Caudate nucleus (tissue), 63 donors: ENCODE measurements at places on chromosomes 3 and 15.

- no peak for DNase-seq
Measured at GRCh38 chr15:90691982-90692773, 25.0 kb upstream of the BLM start.

GRCh38 chr3:188272481-188273372, 118.8 kb downstream of the LPP start:
- no peak for DNase-seq

DNA sequence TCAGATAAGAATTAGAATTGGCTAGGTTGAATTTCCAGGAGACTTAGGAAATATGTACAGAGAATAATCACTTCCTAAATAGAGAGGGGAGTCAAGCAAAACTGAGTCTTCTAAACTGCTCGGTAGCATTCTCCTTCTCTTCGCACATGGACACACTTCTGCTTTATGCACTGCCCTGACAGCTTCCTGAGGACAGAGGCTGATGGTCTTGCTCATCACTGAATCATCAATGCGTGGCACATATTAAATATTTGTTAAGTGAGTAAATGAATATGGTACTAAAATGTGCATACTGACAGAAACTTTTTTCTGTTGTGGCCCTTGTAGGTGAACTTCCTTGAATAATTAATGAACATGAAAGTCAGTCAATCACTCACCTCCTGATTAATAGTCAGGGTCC, 315.5 kb downstream of the FHIT start:
- no peak for DNase-seq

DNA sequence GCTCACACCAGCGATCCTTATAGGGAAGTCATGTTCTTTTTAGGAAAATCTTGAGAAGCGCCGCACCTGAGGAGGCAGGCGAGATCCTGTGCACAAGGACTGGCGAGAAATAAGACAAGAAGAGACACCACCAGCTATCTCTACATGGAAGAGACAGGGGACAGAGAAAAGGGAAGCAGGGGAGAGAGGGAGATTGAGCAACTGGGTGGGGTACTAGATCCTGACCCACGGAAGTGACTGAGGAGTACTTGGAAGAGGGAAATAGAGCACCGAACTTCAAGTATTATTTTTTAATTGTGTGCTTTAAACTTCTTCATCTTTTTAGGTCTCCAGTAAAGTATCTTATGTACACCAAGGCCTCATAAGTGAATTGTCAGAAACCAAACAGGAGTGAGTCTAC, 742.0 kb upstream of the LMCD1 start:
- DNase-seq = no peak

- no peak for DNase-seq
Measured at GRCh38 chr3:14775011-14775410, 43.8 kb upstream of the FGD5 start.

- no peak for DNase-seq
Measured at GRCh38 chr3:129608936-129609590, 2.6 kb upstream of the PLXND1 start.

GRCh38 chr3:56458496-56459103, 9.7 kb downstream of the ERC2 start:
- DNase-seq = no peak

GRCh38 chr3:34260271-34261000, 462.0 kb downstream of the PDCD6IP start:
- no peak for DNase-seq

DNA sequence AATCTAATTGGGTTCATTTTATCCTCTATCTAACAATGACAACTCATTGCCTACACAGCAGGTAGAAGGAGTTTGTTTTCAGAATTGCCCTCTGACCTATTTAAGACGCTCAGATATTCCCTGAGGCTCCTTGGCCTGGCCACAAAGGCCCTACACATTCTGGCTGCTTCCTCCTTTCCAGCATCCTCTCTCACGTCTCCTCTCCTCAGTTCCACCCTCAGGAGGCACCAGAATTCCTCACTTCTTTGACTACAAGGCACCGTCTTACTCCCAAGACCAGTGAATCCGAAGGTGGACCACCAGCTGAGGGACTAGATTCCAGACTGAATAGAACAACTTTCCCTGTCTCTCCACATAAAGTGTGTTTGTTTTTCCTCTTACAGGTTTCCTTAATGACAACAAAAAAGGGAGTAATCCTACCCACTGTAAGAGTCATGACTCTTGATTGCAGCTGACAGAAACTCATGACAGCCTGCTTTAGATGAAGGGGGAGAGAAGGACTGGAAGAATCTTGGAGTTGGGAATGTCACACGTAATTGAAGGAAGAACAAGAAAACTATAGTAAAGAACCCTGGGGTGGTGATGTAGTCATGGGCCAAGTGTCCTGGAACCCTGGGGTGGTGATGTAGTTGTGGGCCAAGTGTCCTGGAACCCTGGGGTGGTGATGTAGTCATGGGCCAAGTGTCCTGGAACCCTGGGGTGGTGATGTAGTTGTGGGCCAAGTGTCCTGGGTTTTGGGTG, 22.0 kb upstream of the MUC20 start:
- no peak for DNase-seq

- no peak for DNase-seq
Measured at GRCh38 chr3:165642761-165643420, 194.3 kb downstream of the BCHE start.

DNA sequence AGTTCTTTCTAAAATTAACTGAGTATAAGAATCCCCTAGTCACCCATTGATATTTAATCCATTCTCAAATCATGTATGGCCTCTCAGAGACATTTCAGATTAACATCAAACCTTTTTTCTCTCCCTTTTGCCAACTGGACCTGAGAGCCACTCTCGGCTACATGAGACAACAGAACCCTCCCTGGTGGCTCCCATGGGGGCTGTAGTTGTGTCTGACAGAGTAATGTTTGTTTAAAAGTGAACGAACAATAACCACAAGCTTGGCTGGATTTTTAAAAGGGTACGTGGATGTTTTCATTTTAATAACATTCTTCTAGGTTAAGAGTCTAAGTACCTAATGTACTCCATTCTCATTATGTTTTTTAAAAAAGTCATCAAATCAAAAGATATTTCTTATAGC, 37.1 kb downstream of the P3H2 start:
- no peak for DNase-seq

DNA sequence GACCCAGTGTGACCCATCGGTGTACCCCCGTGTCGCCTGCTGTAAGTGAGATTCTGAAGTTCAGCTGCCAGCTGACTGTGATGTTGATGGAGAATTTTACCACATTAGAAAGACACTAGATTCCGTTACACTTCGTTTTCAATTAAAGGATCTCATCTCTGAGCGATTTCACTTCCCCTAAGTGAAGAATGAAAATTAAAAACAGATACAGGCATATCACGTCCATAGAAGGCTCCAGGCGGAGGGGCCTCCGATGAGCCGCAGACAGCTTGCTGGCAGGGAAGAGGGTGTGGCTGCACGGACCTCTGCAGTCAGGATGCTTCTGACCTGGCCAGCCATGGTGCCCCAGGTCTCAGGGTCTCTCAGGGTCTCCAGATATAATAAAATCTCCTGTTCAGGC, 6.6 kb upstream of the CPN2 start:
- no peak for DNase-seq

GRCh38 chr3:46372492-46373359, 2.0 kb downstream of the CCR5 start:
- no peak for DNase-seq

- DNase-seq = no peak
Measured at GRCh38 chr15:68391121-68391520, 40.8 kb downstream of the ITGA11 start.

DNA sequence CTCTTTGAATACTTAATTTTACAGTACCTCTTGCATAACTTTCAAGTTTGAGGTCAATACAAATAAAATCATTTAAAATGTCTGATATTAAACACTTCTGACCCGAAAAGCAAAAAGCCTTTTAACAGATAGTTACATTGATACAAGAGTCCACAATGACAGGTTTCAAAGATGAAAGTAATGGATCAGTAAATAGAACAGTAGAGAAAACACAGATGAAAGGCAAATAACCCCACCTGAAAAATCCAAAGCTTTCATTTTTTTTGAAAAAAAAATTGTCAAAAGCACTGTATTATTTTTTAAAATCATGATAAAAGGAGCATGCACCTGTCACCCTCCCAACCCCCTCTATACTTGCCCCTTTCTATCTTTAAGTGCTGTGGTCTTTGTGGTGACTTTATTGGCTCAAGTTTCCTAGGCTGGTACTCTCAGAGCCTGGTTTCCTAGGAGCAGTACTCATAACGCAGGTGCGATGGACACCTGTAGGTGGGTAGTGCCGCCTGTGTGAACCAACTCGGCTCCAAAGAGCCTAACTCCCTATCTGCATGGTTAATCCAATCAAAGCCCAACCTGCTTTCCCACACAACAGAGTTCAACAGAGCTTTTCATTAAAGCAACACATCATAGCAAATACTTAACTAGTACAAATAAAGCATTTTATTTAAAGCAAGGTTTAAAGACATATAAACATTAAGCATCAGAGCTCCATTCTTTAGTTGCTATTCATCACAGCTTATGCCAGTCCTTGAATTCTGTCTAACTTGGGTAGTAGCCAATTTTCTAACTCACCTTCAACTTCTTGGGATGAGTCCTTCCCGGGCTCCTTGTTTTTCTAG, 32.2 kb downstream of the LIPC start:
- no peak for DNase-seq

GRCh38 chr3:195873971-195874370, 34.4 kb downstream of the TNK2 start:
- no peak for DNase-seq

DNA sequence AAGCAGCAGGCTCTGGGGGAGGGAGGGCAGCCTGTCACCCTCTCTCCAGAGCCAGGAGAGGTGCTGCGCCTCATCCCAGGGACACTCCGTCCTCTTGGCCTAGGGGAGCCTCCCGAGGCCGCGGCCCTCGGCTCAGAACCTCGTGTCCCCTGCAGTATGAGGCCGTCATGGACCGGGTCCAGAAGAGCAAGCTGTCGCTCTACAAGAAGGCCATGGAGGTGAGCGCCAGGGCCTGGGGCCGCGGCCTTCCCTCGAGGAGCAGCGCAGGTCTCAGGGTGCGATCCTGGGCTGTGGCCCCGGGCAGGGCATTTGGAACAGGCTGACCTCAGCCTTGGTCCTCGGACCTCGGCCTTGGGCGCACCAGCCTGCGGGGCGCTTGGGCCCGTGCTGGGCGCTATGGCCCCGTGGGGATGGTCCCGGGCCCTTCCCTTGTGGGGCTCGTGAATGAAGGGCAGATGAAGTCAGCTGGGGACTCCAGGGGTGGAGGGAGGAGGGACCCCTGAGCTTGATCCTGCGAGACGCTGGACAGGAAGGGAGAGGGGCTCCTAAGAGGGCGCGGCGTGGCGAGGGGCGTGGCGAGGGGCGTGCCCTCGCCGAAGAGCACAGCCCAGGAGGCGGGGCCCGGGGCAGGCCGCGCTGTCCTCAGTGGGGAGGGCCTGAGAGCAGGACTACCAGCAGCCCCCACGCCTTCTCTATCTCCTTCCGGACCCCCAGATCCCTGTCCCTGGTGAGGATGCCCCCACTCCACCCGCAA, 32.9 kb downstream of the PSTPIP1 start:
- no peak for DNase-seq

DNA sequence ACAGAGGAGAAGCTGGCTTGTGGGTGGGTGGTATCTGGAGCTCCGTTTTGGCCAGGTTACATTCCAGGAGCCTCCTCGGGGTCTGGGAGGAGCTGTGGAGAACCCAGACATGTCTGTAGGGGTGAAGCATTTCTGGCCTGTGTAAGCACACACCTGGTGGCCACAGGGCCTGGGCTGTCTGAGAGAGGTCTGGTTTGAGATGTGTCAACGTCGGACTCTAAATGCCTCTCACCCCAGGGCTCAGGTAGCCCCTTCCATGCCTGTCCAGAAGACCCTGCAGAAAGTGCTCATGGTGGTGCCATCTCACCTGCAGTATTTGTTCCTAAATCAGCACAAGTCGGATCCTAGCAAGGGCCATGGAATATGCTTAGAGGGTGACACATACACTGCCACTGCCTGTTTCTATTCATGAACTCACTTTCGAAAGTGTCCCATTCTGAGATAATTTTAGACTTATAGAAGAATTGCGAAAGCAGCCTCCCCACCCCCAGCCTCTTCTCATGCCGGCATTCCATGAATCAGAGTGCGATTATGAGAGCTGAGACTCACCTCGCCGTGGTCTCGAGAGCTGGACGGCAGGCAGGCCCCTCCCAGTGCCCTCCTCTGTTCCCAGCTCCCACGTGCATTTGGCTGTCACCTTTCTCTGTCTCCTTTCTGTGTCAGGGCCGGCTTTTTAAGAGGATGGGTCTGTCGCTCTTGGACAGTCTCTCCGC, 63.7 kb downstream of the KLF15 start:
- no peak for DNase-seq

DNA sequence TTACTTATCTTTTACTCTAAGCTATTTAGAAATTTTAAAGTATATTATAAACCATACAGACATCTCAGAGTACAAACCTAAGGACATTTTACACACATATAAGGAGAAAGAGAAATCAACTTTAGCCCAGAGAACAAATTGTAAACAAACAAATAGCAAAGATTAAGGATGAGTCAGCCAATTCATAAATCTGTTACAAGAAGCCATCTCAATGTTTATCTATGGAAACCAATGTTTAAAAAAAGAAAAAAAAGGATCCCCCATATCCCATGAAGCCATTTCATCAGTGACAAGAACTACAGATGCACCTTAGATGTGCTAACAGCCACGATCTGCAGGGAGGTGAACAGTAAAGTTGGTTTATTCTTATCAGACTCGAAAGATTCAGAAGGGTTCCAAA, 437.1 kb downstream of the SHQ1 start:
- DNase-seq = no peak

GRCh38 chr3:53074366-53074696, 28.5 kb upstream of the SFMBT1 start:
- DNase-seq = no peak

- no peak for DNase-seq
Measured at GRCh38 chr3:4866866-4867265, 112.4 kb upstream of the BHLHE40 start.

GRCh38 chr3:46576879-46577278, 10.8 kb upstream of the LRRC2 start:
- no peak for DNase-seq

GRCh38 chr3:30813734-30814133, 80.7 kb downstream of the GADL1 start:
- no peak for DNase-seq

GRCh38 chr15:57312318-57313133, 63.8 kb upstream of the CGNL1 start:
- DNase-seq = no peak

- DNase-seq = no peak
Measured at GRCh38 chr15:48313216-48313615, 18.0 kb upstream of the DUT start.

- no peak for DNase-seq
Measured at GRCh38 chr3:52983336-52983807, 62.5 kb downstream of the SFMBT1 start.

- no peak for DNase-seq
Measured at GRCh38 chr15:34001536-34001935, 33.2 kb downstream of the CHRM5 start.

DNA sequence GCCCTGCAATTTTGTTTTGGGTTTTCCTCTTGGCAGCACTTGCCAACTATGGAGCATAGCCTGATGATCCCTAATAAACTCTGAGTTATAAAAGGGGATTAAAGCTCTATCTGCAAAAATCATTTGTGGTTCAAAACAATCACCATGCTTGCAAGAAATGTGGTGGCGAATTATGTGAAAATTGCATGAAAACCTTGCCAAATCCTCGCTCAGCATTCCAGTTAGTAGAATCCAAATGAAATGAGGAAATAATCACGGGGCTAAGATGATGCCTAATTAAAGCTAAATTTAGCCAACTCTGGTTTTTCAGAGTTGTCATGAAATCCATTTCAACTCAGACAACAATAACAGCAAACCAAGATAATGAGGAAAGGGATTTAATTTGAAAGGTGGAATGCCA, 73.0 kb upstream of the PROK2 start:
- no peak for DNase-seq
